ENCODE measurements at places on chromosomes 16 and 17. TPM values are rescaled to one million over a fixed set of nuclear protein-coding genes. Genes with fewer than 3 reads are reported as not detected.
A peak's percentile ranks its signal among the peaks of the same experiment; 100 is the strongest.

Gene SCO1
- 39.7 TPM for total RNA-seq

- peak overlapping the region; percentile 21 for H3K4me3 ChIP-seq
- H3K4me1 ChIP-seq, result peaks cover 64% of the 10 kb centered on the region
- H3K27me3 ChIP-seq, result no peaks in the 10 kb centered on the region
- peak overlapping the region; percentile 92 for H3K27ac ChIP-seq
- peak; percentile 81 for DNase-seq
- peaks cover 45% of the 10 kb centered on the region for H3K36me3 ChIP-seq
Measured at GRCh38 chr17:76199469-76199868, 40.8 kb downstream of the RNF157 start.

- H3K27me3 ChIP-seq, result peaks cover 1% of the 10 kb centered on the region
- no peak overlapping the region for H3K4me3 ChIP-seq
- no peak for DNase-seq
- no peaks in the 10 kb centered on the region for H3K36me3 ChIP-seq
- H3K4me1 ChIP-seq, result no peaks in the 10 kb centered on the region
- H3K27ac ChIP-seq, result no peak overlapping the region
Measured at GRCh38 chr16:52561910-52562741, 15.2 kb upstream of the TOX3 start.

DNA sequence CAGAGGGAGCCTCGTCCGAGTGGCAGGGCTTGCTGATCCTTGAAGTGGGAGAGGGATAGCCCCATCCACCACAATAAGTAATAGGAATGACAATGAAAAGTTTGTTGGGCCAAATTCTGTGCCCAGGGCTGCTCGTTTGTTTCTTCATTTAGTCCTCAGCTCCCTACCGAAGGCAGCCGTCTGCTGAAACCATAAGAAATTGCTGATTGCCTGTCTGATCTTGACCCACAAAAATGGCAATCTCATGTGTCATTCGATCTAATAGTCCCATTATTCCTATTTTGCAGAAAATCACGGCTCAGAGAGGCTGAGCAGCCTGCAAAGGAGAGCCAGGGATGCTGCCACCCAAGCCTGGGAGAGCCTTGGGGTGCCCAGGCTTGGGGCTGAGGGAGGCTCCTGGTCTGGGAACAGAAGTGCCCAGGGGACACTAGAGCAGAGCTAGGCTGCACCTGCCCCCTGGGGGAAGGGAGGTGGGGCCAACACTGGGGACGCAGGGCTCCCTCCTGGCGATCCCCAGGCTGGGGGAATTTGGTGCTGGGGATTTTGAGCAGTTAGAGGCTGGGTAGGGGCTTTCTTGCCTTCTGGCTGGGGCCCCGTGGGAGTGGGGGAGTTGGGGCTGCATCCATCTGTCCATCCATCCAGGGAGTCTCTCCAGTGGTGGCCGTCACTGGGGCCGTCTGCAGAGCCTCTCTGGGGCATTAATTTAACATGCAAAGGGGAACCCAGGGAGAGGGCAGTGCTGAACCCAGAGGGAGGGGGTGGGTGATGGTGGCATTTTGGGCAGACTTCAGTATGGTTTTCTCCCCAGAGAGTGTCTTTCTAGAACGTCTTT is 53.5 kb downstream of the SOCS1 start:
- H3K27me3 ChIP-seq, result no peaks in the 10 kb centered on the region
- peaks cover 26% of the 10 kb centered on the region for H3K4me1 ChIP-seq
- no peak for DNase-seq
- H3K36me3 ChIP-seq, result no peaks in the 10 kb centered on the region
- H3K4me3 ChIP-seq, result no peak overlapping the region

GRCh38 chr17:28471531-28472342 is 1.7 kb upstream of the SLC13A2 start:
- no peak overlapping the region for H3K4me3 ChIP-seq
- no peak for DNase-seq
- no peak overlapping the region for H3K27ac ChIP-seq
- H3K36me3 ChIP-seq, result no peaks in the 10 kb centered on the region
- peaks cover 24% of the 10 kb centered on the region for H3K4me1 ChIP-seq
